Activated naive CD4-positive, alpha-beta T cell (primary cell): ENCODE measurements at places on chromosomes 16 and 17.

DNA sequence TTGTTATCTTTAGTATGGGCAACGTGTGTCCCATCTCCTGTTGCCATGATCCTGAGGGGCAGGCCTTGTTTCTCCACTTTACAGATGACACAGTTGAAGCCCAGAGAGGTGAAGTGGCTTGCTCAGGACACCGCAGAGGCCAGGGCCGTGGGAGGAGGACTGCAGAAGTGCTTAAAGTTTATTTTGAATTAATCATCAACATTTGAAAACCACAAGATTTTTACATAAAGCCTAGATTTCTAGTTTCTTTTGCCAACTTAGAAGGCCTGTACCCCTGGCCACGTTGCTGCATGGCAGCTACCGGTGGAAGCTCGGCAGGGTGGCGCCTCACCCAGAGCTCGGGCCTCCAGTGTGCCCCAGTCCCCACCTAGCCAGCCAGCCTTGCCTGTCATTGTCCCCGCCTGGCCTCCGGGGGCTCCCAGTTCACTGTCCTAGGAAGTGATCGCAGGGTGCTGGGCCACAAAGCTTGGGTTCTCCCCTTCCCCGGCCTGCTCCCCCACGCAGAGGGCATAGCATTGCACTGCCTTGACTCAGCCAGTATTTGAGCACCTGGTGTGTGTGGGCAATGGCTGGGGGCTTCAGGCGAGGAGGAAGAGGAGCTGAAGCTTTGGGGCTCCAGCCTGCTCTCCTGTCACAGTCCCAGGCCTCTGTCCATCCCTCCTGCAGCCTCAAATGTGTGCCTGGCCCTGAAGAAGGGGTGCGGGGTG is 14.8 kb upstream of the ADCY7 start:
- DNase-seq = no peak

GRCh38 chr17:77038884-77039555 is 101.7 kb upstream of the SEC14L1 start:
- no peak for DNase-seq

GRCh38 chr17:76014925-76015261 is 12.2 kb downstream of the EVPL start:
- no peak for DNase-seq

DNA sequence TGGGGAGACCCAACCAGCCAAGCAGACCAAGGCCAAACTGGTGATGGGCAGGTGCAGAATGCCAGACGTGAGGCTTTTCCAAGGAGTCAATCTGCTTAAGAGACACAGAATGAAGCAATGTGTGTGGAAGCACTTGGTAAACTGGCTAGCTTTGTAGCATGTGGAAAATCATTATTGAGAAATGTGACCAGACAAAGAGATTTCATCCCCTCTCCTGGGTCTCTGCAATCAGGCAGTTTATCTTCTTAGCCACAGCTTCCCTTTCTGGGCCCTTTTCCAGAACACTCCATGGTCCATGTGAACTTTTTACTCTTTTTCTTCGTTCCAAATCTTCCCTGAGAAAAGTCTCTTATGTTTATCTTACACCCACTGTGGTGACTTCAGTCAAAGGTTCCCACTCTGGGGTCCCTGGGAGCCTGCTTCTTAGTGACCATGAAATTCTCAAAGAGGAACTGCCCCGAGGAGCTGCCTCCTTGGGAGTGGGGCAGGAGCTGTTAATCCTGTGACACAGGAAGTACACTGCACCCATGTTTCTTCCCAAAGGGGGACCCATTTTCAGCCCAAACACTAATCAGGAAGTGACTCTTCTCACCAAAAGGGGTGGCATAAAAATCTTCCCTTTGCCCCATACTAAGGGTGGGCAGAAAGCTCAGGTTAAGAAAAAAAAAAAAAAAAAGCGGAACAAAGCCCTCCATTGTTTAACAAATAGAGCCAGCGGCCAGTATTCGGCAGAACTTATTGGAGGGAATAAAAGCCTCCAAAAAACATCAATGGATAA is 346.2 kb upstream of the ASIC2 start:
- no peak for DNase-seq
